ENCODE measurements at places on chromosomes 7 and 10. TPM values are rescaled to one million over a fixed set of nuclear protein-coding genes. Genes with fewer than 3 reads are reported as not detected.

Gene DGKB
- not detected for total RNA-seq

Gene CYP3A4
- total RNA-seq = not detected

Gene RALA
- 32.6 TPM for total RNA-seq

Gene FRMD4A
- total RNA-seq = 0.44 TPM

Gene PLXNA4
- 0.02 TPM for total RNA-seq

DNA sequence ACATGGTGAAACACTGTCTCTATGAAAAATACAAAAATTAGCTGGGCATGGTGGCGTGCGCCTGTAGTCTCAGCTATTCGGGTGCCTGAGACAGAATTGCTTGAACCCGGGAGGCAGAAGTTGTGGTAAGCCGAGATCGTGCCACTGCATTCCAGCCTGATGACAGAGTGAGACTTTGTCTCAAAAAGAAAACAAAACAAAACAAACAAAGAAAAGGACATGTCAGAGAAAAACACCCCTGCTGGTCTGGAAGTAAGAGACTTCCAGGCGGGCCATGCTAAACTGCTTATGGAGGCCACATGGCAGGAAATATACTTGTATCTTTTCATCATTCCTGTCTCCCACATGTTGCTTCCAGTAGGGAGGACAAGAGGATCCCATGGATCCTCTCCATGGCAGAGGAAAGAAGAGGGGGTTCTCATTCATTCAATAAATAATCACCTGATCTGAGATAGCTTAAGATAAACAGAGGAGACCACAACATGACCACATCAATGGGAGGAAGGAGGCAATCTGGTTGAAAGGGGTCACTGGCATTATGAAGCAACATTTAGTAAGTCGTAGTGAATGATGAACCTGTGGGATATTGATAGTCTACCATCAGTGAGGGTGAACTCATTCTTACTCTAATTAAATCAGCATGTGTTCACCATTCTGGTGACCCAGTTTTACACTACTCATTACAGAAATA, 60.5 kb upstream of the ZNF138 start:
- DNase-seq = no peak

GRCh38 chr7:1819259-1819841, 149.3 kb downstream of the ELFN1 start:
- no peak for DNase-seq

DNA sequence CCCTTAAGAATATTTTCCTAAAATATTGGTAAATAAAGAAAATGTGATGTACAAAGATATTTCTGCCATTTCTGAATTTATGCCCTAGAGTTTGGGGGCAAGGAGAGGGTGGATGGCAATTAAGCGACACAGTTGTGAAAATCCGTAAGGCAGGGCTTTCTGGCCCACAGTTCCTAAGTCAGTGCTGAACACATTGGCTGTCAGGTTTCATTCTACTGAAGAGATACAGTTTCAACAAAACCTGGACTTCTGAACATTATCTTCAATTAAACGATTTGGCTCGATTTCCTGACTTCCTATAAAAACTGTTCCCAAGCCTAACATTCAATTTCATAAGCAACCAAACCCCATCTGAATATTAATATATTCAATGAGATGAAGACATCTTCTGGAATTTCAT, 61.1 kb upstream of the NEBL start:
- DNase-seq = no peak

DNA sequence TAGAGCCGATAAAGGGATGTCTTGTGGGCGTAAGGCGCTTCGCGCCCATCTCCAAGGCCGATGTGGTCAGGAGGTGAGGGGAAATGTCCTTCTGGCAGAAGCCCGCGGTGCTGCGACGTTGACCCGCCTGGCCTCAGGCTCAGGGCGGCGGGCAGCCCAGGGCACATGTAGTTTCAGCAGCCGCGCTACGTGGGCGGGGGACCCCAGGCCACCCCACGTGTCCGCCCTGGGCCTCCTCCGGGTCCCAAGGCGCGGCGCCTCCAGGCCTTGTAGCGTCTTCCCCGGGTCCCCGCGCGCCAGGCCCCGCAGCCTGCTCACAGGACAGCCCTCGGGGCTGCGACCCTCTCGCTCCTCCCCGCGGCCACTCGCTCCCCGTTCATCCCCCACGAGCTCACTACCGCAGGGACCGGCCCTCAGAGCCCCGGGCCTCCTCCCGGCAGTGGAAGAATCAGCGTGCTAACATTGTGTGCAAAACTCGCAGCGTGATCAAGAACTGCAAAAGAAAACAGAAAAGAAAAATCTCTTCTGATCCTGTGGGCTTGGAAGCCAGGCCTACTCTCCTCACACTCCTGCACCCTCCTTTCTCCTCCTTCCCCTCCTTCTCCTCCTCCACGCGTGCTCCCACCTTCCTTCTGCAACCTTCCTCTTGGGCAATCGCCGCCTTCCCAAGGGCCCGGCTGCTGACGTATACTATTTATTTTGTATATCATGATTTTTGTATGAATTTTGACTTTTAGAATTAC, 4.4 kb upstream of the TBX20 start:
- no peak for DNase-seq

Measured in activated B cell treated with CpG ODN at 0.5 μM for 24 hours (primary cell).